HEK293T (cell line): ENCODE measurements at places on chromosomes 11 and 22.

GRCh38 chr11:65448418-65449105 is 26.0 kb downstream of the NEAT1 start:
- DNase-seq = no peak

GRCh38 chr11:34633640-34633989 is 12.7 kb downstream of the EHF start:
- DNase-seq = no peak

DNA sequence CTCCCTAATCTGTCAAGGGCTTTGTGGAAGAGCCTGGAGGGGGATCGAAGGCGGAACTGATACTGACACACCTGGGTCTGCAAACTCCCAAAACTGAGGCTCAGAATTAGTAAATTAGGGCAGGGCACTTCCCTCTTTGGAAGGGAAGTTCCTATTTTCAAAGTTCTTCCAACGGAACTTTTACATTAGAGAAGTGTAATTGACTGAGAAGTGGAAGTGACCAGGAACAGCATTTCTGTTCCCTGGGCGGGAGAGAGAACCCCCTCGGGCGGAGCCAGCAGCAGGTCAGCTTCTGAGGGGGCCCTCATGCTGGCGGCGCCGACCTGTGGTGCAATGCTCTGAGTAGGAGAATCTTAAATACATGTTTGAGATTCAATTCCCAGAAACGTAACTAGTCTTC is 1.1 kb upstream of the CBL start:
- no peak for DNase-seq

GRCh38 chr11:7572001-7572712 is 58.4 kb downstream of the PPFIBP2 start:
- DNase-seq = no peak
